ENCODE measurements at places on chromosomes 2 and 18. TPM values are rescaled to one million over a fixed set of nuclear protein-coding genes. Genes with fewer than 3 reads are reported as not detected.

NEB gene
- 1.3 TPM for total RNA-seq

- peaks cover 2% of the 10 kb centered on the region for H3K36me3 ChIP-seq
- H3K27ac ChIP-seq = no peak overlapping the region
- DNase-seq = no peak
- H3K4me3 ChIP-seq = no peak overlapping the region
Observed at GRCh38 chr2:84954329-84954728, 16.6 kb upstream of the KCMF1 start.

KCNG3 gene
- total RNA-seq = not detected

DNA sequence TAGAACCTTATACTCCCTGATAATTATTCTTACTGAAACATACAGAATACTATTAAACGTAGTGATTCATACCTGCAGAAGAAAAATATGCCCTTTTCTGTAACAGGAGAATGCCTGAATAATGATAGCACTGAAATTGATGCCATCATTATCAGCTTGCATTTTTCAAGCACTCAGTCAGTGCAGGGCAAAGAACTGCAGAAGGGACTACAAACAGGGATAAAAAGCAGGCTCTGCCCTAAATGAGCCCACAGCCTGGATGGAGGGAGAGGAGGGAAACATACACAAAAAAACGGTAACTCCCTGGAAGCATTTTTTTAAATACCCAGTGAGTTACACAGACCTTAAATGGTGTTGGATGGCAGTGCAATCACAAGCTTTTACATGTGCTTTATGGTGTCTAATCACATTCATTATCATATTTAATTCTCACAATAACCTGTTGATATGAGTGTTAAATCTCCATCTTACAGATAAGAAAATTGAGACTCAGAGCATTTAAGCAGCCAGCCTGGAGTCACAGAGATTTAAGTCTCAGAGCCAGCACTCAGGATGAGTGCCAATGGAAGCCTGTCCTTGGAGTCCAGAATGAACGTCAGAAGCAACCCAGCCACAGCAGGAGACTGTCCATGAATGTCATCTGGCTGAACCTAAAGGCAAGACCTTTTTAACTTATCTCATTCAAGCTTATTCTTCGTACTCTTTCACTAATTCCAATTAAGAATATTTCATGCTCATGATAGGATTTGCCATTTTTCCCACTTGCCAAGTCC is 139.3 kb upstream of the CTNNA2 start:
- no peak overlapping the region for H3K27ac ChIP-seq
- H3K27me3 ChIP-seq = no peaks in the 10 kb centered on the region
- no peaks in the 10 kb centered on the region for H3K4me1 ChIP-seq
- no peaks in the 10 kb centered on the region for H3K36me3 ChIP-seq
- no peak for DNase-seq

DNA sequence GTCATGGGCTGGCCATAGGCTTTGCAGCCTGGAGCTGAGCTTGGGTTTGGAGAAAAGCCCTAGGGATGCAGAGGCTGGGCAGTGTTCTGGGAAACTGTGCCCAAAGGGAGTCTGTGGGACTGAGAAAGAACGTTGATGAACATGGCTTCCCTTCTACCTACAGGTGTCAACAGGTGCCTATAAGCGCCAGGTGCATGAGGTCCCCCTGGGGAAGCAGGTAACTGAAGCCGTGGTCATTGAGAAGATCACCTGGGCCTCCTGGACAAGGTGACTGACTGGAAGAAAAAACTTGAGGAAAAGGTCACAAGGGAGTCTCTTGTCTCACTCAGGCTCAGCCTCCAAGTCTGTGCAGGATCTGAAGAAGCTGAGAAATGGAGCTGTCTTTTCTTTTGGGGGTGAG is 83.4 kb downstream of the RTN4 start:
- no peak overlapping the region for H3K27ac ChIP-seq
- peak overlapping the region; percentile 47 for H3K4me3 ChIP-seq
- peaks cover 14% of the 10 kb centered on the region for H3K36me3 ChIP-seq

RFTN2 gene
- not detected for total RNA-seq

GRCh38 chr2:178827739-178828485 is 20.7 kb upstream of the TTN start:
- no peaks in the 10 kb centered on the region for H3K27me3 ChIP-seq
- DNase-seq = no peak
- no peak overlapping the region for H3K4me3 ChIP-seq

DNA sequence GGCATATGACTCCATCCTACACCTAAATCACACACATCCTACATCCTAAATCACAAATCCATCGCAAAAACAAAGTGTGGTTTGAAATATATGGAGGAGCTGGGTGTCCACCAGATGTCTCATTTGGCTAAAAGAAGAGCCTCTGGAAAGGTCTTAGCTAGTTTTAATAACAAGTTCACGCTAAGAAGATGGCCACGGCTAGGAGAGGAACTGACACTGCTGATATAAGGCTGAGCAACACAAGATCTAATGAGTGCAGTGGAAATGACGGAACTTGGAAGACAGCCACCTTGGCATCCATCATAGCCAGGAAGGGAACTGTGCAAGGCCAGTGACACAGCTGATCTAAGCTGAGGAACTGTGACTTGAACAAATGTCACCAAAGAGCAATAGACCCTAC is 60.0 kb upstream of the AGAP1 start:
- H3K27me3 ChIP-seq = no peaks in the 10 kb centered on the region
- no peaks in the 10 kb centered on the region for H3K4me1 ChIP-seq
- no peak overlapping the region for H3K27ac ChIP-seq
- no peak for DNase-seq

PIEZO2 gene
- not detected for total RNA-seq

DNA sequence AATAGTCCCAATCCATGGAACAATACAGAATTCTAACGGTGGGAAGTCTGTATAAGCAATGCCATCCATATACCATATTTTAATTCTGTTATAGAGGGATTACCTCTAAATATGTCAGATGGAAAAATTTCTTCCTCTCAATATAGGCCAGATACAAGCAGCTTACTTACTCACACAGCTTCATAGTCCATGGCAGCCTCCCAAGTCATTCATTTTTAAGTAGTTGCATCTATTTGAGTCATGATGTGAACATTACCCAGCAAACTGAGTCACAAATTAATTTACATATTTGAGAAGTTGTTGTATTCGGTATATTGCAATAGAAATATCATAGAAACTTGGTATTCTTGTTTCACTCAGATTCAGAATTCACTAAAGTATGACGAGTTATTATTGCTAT is 20.3 kb downstream of the TBR1 start:
- DNase-seq = no peak
- H3K27me3 ChIP-seq = peaks cover 54% of the 10 kb centered on the region
- no peak overlapping the region for H3K27ac ChIP-seq
- H3K36me3 ChIP-seq = no peaks in the 10 kb centered on the region

DNA sequence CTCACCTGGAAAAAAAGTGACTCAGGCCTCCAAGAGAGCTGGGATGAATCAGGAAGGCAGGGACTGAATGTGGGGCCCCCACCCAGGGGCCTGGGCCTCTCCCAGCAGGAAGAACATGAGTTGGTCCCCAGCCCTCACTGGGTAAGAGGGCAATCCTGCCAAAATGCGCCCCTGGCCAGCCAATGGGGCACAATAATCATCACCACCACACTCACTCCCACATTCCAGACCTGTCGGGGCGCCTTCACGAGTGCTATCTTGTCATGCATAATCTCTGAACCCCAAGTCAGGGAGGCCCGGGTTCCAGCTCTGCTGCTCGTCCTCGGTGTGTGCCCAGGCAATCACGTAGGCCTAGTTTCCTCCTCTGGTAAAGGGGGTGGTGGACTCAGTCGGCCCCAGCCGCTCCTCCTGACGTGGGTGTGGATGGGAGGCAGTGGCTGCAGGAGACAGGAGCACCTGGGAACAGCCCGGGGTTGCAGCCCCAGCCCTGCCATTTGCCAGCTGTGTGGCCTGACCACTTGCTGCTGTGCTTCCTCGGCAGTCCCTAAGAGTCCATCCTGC is 115.1 kb downstream of the CYP26B1 start:
- no peak overlapping the region for H3K27ac ChIP-seq
- no peaks in the 10 kb centered on the region for H3K27me3 ChIP-seq

GRCh38 chr2:221671515-221671914 is 99.4 kb upstream of the EPHA4 start:
- H3K4me1 ChIP-seq = no peaks in the 10 kb centered on the region
- no peaks in the 10 kb centered on the region for H3K36me3 ChIP-seq
- DNase-seq = no peak
- H3K27ac ChIP-seq = no peak overlapping the region

GRCh38 chr2:216636551-216637450 is 3.6 kb downstream of the IGFBP2 start:
- no peaks in the 10 kb centered on the region for H3K36me3 ChIP-seq
- peaks cover 5% of the 10 kb centered on the region for H3K4me1 ChIP-seq
- DNase-seq = no peak
- H3K27me3 ChIP-seq = peaks cover 8% of the 10 kb centered on the region
- H3K27ac ChIP-seq = no peak overlapping the region

DNA sequence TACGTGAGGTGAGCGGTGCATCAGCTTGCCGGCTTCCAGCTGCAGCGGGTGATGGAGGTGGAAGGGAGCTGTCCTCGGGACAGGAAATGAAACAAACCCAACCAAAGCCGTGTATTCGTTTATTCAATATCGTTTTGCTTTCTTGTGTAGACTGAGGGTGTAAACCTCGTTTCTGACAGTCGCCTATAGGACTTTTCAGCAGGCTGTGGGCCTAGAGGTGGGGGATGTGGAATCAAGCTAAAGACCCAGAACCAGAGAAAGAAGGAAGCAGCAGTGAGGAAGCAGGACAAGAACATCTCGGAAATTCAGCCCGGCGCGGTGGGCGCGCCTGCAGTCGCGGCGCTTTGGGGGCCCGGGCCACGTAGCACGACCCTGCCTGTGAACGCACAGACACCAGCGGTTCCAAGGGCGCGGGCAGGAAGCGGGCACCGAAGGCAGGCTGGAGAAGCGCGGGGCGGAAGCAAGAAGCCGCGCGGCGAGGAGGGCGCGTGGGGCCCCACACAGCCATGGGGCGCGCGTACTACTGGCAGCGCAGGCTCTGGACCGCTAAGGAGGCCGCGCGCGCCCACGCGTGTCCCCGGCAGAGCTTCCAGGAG is 755 bp upstream of the ATP9B start:
- peaks cover 23% of the 10 kb centered on the region for H3K4me1 ChIP-seq
- H3K4me3 ChIP-seq = peak overlapping the region; percentile 77
- DNase-seq = peak; percentile 20
- peaks cover 7% of the 10 kb centered on the region for H3K27me3 ChIP-seq

DNA sequence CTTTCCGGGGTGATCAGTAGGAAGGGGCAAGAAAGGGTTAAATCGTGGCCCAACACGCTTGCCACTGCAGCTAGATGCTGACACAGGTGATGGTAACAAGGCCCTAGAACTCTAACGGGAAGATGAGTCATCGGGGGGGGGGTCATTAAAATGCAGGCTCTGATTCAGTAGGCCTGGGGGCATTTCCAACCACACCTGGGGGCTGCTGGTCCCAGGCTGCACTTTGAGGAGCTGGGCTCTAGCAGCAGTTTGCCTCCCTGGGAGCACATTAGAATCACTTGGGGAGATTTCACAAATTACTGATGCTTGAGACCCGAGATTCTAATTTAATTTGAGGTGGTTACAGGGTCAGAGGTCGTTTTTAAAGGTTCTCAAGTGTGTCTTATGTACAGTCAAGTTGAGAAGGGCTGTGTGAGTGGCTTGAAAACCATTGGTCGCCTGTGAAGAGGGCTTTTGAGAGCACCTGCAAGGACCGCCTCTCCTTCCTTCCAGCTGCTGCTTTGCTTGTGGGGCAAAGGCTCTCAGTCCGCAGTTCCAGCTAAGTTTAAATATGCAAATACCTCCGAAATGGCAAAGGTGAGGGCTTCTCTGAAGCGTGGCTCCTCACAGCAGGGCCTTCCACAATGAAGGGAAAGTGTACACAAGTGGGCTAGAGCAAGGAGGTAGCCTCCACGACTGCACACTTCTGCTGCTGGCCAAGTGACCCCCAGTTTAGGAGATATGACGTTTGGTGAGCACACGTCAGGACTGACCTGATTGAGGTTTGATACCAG is 128.0 kb upstream of the MSH6 start:
- DNase-seq = no peak
- H3K4me3 ChIP-seq = no peak overlapping the region
- no peaks in the 10 kb centered on the region for H3K36me3 ChIP-seq
- no peaks in the 10 kb centered on the region for H3K4me1 ChIP-seq
- H3K27ac ChIP-seq = no peak overlapping the region

DNA sequence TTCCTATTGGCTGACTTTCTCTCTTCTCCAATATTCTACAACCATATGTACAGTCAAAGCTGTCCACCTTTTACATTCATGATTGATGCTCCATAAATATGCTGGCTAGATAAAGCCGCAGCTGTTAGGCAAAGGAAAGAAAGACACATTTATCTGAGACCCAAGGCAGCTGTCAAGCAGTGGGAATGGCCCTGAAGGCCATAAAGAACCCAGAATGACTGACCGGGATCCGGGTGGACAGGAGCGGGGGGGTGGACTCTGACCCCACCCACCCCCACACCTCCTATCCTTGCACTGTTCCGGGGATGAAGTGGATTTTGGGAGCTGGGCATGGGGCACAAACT is 116.4 kb downstream of the RTP5 start:
- no peak overlapping the region for H3K4me3 ChIP-seq
- H3K27me3 ChIP-seq = no peaks in the 10 kb centered on the region
- DNase-seq = no peak

DNA sequence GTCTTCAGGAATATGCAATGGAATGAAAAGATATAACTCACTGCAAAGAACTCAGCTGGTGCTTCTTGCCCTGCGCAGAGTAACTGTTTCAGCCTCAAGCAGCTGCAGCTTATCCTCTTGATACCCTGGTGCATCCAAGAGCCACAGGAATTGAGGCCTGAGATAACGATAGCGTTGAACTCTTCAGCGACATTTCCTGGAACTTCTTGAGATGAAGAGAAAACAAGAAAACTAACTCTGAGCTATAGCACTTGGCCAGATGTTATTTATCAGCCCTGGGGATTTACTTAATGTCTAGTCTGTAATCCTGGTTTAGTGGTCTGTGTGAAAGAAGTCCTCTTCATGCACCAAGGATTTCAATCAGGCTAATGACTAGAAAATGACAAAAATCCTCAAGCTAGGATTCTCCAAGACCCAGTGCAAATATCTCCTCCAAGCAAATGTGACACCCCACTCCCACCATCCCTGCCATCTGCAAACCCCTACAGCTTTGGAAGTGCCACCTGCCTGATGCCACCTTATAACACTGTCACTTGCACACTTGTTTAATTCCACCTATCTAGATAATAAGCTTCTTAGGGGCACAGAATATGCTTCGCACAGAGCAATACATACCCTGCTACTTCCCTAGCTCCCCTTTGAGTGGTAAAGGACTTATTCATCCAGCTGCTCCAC is 40.6 kb downstream of the EHD3 start:
- no peaks in the 10 kb centered on the region for H3K4me1 ChIP-seq
- H3K4me3 ChIP-seq = no peak overlapping the region
- H3K36me3 ChIP-seq = no peaks in the 10 kb centered on the region
- H3K27ac ChIP-seq = no peak overlapping the region
- no peaks in the 10 kb centered on the region for H3K27me3 ChIP-seq

GRCh38 chr18:58996131-58996641 is 131.5 kb downstream of the ZNF532 start:
- H3K36me3 ChIP-seq = no peaks in the 10 kb centered on the region
- H3K4me3 ChIP-seq = no peak overlapping the region
- H3K4me1 ChIP-seq = no peaks in the 10 kb centered on the region
- no peaks in the 10 kb centered on the region for H3K27me3 ChIP-seq
- H3K27ac ChIP-seq = no peak overlapping the region
- no peak for DNase-seq

GRCh38 chr2:64456293-64456692 is 2.3 kb downstream of the LGALSL start:
- H3K4me1 ChIP-seq = peaks cover 6% of the 10 kb centered on the region
- H3K27me3 ChIP-seq = peaks cover 18% of the 10 kb centered on the region

- no peaks in the 10 kb centered on the region for H3K4me1 ChIP-seq
- no peak overlapping the region for H3K27ac ChIP-seq
- DNase-seq = no peak
- no peaks in the 10 kb centered on the region for H3K27me3 ChIP-seq
Observed at GRCh38 chr2:124647663-124648062, 622.6 kb downstream of the CNTNAP5 start.

IL18R1 gene
- 19.9 TPM for total RNA-seq

Measured in CD4-positive, CD25-positive, alpha-beta regulatory T cell (primary cell).